NCI-H1092 treated with DMSO at 0.1 percent for 48 hours (cell line): ENCODE measurements at places on chromosomes 1 and 21.

GRCh38 chr1:15148475-15148874, 5.1 kb upstream of the TMEM51 start:
- DNase-seq = no peak

DNA sequence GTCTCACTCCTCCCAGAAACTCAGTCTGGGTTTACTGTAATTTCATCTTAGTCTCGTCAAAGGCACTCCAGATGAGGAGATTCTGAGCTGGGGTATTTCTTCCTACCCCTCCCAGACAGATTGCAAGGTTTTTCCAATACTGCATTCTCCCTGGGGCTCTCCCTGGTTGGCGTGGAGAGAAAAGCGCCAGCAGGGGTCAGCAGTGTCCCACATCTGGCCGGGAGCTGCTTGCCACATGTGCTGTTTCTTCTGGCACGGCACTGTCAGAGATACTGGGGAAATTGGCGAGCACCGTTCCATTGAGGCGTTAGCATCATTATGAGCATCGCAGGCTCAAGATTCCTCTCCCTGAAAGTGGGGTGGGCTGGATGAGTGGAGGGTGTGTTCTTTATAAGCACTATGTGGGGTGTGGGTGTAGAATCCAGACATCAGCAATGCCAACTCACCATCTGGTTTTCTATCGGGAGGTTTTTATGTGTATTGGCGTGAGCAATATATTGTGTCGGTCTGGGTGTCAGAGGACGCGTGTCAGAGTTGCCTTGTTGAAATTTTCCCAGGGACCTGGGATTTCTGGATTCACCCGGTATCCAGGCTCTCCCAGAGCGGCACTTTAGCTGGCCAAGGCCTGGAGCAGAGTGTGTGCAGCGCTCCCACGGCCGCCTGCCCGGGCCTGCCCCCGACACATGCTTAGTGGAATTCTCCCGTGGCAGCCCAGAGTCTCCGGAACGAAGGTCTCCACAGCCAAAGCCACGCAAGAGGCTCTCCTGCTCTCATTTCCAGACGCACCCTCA, 8.0 kb upstream of the NAV1 start:
- peak; percentile 57 for DNase-seq

DNA sequence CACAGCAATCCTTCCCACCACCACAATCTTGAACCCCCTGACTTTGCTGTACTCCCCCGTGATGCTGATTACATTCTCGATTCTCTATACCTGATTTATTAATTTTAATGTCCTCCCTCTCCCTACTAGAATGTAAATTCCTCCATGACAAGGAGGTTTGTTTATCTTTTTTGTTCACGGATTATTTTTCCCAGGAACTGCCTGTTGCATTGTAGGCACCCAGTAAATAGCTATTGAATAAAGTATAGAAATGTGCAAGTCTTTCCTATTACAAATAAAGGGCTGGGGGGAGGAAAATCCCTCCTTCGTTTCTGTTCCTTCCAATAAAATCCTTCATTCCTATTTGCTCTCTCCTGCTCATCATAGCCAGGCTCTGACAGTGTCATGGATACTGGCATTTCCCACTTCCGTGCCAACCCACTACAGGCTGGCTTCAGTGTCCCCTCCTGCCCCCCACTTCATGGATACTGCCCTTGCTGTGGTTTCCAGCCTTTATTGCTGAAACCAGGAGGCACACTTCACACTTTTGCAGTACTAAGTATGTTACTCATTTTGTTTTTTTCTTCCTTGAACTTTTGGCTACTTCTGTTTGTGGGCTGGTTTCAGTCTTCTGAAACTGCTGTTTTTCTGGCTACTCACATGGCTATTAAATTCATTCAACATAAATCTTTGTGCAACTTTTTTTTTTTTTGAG, 7.5 kb downstream of the KIF1B start:
- no peak for DNase-seq

- no peak for DNase-seq
These were observed 41.0 kb upstream of the SYNC start for GRCh38 chr1:32743380-32744070.
